ENCODE measurements at places on chromosomes 4 and X.

GRCh38 chrX:102491766-102492165 is 20.2 kb upstream of the TCP11X2 start:
- DNase-seq: no peak

GRCh38 chr4:141207961-141208360 is 12.7 kb upstream of the ZNF330 start:
- DNase-seq: no peak

GRCh38 chr4:121200795-121201472 is 36.8 kb upstream of the TNIP3 start:
- no peak for DNase-seq

- DNase-seq: peak; percentile 68
Observed at GRCh38 chrX:119427024-119427794, 28.1 kb downstream of the SLC25A43 start.

DNA sequence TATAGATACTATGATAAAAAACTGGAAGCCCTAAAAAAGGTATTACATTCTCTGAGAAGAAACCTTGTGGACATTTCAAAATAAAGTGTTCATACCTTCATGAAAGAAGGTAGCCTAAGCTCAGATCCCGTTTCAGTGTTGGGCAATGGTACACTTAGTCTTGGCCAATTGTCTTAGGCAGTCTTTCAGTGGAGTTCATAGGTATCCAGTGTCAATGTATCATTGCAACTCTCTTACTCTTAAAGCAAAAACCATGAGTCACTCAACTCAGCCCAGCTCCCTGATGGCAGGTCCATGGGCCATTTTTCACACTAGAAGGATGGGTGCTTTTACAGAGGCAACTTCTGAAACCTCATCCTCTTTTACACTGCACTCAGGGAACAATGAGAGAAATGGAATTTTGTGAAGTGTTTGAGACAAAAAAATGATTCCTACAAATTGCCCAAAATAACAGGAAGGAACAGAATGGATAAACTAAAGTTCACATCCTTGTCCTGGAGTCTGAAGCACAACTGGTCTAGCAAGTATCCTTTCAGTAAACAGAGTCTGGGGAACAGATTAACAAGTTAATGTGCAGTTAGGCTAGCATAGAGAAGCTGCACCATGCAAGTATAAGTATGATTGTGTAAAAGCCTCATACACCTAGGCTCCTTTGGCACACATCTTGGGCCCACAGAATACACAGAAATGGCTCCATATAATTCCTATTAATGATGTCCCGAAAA is 7.0 kb upstream of the ZNF827 start:
- DNase-seq: no peak

- peak; percentile 85 for DNase-seq
Observed at GRCh38 chrX:40651620-40652223, 4.4 kb upstream of the CXorf38 start.

DNA sequence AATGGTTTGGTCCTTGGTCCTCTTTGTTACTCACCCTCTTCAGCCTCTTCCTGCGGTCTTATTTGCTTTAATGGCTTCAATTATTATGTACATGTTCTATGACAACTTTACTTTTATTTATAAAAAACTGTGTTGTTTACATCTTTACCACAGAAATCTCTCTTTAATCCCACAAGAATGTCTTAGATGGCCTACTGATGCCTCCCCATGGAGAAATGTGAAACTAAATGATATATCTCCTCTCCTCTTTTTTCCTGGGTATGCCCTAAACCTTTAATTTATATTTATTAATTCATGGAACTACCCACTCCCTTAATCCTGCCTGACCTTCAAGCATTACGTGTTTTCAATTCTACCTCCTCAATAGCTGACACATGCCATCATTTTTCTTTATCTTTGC is 573.2 kb downstream of the CENPC start:
- DNase-seq: no peak

- DNase-seq: no peak
Observed at GRCh38 chr4:172962564-172963353, 205.9 kb upstream of the GALNT7 start.

DNA sequence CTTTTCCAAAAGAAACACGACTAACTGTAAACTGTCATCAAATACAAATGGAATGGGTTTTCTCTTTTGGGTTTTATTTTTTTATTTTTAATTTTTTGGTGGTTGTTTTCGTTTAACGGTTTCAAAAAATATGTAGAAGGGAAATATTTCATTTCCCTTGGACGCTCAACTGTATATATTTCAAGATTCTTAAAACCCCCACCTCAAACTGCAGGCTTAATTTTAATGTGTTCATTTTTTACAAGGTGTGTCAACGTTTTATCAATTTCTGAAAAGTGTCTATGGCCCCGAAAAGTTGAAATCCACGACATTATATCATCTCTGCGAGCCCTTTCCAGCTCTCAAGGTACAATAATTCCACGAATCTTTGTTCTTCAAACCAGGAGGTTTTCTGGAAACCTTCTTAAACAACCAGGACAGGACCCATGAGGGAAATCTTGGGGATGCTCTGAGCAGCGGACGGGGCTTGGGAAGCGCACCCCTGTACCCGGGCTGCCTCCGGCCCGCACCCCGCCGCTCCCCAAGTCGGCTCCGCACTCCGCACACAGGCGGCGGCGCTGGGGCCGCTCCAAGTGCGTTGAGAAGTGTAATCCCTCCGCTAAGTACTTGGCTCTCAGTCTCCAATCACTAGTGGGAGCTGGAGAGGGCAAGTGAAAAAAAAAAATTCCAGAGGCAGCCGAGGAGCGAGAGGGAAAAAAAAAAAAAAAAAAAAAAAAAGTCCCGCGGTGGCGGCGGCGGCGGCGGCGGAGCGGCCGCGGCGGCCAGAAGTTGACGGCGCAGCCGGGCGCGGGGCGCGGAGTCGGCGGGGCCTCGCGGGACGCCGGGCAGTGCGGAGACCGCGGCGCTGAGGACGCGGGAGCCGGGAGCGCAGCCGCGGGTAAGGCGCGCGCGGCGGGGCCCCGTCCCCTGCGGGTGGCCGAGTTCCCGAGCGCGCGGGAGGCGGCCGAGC is at the start of gene BMPR1B:
TSS of gene BMPR1B (plus strand) at position 764 of the 949 bp plus-strand sequence. CDS start 346,470 bp downstream, outside the sequence.
- DNase-seq: peak; percentile 7

DNA sequence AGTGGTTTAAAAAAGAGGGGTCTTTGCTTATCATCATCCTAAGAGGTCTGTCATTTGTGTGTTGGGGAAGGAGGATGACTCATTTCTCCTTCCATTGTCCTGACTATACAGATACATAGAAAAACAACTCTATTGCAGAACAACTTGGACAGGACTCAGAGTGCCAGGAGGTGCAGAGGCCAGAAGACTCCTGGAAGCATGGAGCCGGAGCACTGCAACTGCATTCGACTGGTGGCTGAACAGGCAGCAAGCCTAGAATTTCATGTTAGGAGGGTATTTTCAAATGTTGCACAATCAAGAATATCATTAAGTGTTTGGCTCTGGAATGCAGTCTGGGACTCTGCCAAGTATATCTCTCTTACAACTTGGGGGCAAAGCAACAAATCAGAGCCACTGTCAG is 35.0 kb upstream of the MAML3 start:
- no peak for DNase-seq

GRCh38 chr4:90425893-90426292 is 298.7 kb downstream of the CCSER1 start:
- DNase-seq: no peak

- no peak for DNase-seq
Observed at GRCh38 chr4:132540268-132540667, 608.8 kb upstream of the PCDH10 start.

DNA sequence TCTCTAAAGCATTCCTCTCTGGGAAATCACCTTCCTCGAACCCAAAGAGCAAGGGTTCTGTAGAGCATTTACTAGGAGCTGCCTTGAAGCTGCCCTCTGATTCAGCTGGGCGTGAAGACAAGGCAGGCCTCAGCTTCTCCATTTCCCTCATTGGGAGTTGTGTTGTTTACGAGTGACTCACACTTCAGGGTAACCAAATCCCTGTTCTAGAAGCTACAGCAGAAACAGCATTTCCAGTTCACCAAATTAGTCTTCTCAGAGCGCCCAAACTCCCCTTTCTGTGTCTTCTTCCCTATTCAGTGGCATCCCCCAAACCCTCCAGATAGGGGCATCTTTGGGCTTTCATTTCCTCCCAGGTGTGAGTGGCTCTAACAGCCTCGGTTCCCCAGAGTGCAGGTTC is 863 bp upstream of the XPNPEP2 start:
- no peak for DNase-seq
